ENCODE measurements at places on chromosomes 13 and 19.

DNA sequence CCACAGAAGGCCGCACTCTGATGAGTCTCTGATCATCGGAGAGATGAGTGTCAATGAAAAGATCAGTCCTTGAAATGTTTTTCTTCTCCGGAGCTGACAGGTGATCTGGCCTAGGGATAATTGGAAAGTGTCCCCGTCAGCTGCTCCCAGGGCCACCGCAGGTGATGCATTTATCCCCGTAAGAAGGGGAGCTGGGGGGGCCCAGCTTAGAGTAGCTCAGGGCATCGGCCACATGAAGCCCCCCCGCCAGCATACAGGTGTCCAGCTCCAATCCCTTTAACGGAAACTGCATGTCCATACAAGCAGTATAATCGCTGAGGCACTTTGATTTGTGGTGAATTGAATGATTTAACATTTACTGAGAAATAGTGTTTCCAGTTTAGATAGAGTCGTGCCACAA, 27.7 kb downstream of the ATP4B start:
- DNase-seq: no peak

- DNase-seq: no peak
These were observed 130.2 kb downstream of the FGF9 start for GRCh38 chr13:21800837-21801616.

GRCh38 chr19:44278181-44278690, 18.6 kb downstream of the ZNF233 start:
- DNase-seq: no peak

- no peak for DNase-seq
These were observed 34.2 kb upstream of the SERTM1 start for GRCh38 chr13:36639610-36640009.

GRCh38 chr13:20408181-20408580, 117.5 kb downstream of the CRYL1 start:
- DNase-seq: no peak
